Activated naive CD4-positive, alpha-beta T cell treated with anti-CD3 and anti-CD28 coated beads, Interleukin-2, amount 50 U/mL, for 16 hours (primary cell): ENCODE measurements at places on chromosomes 7 and 10.

DNA sequence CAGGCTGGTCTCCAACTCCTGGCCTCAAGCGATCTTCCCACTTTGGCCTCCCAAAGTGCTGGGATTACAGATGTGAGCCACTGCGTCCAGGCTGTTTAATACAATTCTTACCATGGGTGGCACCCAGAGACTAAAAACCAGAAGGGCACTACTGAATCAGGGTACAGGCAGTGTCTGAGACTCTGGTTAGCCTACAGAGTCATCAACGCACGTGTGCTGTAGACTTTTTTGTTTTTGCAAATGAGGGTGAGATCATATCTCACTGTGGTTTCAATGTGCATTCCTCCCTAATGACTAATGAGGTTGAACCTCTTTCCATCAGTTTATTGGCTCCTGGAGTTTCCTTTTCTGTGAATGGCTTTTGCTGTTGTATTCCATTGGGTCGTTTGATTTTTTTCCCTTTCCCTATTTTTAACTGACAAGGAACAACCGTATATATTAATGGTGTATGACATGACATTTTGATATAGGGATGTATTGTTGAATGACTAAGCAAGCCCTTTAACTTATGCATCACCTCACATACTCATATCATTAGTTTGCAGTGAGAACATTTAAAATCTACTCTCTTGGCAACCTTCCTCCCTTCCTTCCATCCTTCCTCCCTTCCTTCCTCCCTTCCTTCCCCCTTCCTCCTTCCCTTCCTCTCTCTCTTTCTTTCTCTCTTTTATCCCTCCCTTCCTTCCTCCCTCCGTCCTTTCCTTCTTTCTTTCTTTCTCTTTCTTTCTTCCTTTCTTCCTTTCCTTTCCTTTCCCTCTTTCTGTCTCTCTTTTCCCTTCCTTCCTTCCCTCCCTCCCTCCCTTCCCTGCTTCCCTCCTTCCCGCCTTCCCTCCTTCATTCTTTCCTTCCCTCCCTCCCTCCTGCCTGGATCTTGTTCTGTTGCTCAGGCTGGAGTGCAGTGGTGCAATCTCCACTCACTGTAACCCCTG is 9.3 kb upstream of the TMEM270 start:
- DNase-seq = no peak

DNA sequence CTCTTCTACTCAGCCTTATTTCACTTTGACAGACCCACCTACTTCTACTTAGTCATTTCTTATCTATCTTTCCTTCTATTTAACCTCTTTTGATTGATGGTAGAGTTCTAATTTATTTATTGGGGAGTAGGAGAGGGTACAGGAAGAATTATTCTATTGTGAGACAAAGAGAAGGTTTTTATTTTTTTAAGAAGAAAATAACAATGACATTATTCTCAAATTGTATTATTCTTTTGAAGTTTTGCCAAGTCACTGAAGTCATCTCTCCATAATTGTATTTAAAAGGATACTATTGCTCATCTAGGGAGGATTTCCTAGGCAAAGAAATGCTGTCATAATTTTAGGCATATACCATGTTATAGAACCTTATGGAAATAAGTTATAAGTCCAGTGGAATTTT is 52.7 kb downstream of the ITGB8 start:
- DNase-seq = no peak

GRCh38 chr10:23614483-23614882 is 175.6 kb downstream of the OTUD1 start:
- no peak for DNase-seq

GRCh38 chr10:128713471-128713870 is 587.2 kb upstream of the MKI67 start:
- DNase-seq = no peak

DNA sequence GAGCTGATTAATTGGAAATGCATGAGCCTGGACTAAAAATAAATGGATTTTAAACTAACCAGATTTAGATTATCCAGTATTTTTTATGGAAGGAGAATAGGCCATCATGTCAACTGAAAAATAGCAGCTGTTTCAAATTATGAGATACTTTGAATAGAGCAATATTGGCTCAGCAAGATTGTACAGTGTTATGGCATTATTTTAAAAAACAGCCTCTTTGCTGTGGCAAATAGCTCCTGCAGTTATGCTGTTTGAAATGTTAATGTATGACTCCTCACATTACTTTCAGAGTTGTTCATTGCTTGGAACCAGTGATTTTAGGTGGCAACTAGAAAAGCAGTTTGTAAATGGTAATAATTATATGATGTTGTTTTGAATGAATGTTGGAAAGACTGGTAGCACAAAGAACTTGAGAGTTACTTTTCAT is 244.5 kb downstream of the KIAA1217 start:
- DNase-seq = no peak

GRCh38 chr7:26667514-26668133 is 196.8 kb downstream of the SKAP2 start:
- DNase-seq = peak; percentile 32

DNA sequence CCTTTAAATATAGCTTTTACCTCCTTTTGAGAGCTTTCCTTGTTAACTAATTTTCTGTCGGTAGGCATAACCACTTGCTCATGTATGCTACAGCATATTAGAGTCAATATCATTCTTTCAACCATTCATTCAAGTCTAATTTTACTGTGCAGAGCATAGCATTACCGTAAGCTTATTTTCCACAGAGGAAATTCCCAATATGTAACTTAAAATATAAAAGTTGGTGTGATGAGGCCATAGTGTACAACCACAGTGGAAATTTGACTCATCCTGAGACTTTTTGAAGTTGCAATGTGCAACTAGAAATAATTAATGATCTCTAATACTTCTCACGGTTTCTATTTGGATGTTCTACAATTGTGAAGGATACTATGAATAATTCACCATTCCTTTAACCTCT is 80.6 kb upstream of the KLF6 start:
- DNase-seq = no peak

DNA sequence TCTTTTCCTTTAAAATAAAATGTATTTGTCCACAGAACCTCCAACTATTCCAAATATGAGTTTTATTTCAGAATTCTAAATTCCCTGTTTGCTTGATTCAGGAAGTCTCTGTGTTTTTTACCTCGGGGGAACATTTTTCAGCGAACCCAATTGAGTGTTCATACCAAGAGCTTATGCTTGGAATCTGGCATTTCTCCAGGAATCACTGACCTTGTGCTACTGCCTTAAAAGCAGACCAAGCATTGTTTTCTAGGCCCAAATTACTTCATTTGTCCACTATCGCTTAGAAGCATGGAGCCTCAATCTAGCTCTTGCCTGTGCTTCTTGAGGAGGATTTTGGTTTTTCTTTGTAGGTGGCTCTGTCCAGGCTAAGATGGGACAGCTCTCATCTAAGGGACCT is 59.4 kb downstream of the EBLN1 start:
- no peak for DNase-seq

DNA sequence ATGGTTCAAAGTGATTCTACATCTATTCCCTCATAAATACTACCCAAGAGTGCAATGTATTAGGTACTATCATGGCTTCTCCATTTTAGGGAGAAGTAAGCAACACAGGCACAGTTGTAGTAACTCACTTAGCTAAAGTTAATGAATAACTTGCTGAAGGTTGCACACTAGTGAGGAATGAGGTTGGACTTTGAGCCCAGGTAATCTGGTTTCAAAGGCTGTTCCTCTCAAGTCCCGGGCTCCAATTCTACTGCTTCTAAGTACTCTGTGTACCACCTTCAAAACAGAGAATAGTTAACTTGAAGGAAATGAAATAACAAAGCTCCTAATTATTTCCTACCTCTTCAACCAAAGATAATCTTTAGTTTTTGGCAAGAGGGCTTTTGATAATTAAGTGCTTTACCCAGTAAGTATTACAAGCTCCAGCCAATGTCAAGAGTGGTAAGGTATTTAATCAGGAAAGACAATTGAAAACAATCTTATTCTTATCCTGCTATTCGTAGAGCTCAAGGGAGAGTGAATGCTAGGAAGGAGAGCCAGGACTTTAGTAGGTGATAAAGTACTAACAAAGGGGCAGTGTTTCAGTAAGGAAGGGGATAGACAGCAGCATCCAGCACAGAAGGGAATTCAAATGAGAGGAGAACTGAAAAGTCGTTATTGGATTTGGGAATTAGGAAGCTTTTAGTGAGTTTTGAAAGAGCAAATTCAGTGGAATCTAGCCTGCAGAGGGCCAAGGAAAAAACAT is 158.2 kb upstream of the PTPRZ1 start:
- no peak for DNase-seq

- DNase-seq = no peak
Measured at GRCh38 chr10:23516530-23516929, 77.7 kb downstream of the OTUD1 start.

DNA sequence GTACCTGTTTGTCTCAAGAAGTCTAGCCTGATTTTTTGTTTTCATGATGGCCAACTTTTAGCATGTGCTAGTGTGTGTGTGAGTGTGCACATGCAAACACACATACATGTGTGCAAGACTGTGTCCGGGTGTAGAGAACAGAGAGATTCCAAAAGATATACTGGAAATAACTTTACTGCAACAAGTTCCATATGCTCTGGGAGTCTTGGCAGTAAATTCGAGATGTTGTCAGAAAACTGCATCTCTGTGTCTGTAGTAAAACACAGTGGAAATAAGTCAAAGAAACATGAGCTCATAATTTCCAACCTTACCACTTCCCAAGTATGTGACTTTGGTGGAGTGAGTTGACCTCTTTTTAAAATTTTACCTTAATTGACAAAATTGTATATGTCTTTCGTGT is 950.8 kb upstream of the C7orf33 start:
- no peak for DNase-seq

DNA sequence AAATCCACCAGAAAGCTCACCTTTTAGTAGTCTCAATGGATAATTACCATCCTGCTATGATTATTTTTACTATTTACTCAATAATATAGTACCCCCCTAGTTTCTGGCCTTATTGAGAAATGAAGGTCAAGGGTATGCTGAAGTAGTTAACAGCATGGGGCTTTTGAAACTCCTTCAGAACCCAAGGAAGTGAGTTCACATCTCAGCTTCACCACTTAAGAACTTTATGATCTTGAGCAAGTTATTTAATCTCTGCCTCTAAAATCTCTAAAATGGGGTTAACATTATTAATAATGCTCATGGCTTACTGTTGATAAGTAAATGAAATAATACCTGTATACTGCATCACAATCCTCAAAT is 5.8 kb downstream of the MTPN start:
- no peak for DNase-seq

- DNase-seq = no peak
Measured at GRCh38 chr7:906776-907157, 30.4 kb downstream of the GET4 start.
